Stimulated activated CD4-positive, alpha-beta T cell treated with anti-CD3 and anti-CD28 coated beads, Interleukin-1b, Interleukin-23, amount 100 ng/mL, for 1 hour (primary cell): ENCODE measurements at places on chromosomes 13 and 19.

DNA sequence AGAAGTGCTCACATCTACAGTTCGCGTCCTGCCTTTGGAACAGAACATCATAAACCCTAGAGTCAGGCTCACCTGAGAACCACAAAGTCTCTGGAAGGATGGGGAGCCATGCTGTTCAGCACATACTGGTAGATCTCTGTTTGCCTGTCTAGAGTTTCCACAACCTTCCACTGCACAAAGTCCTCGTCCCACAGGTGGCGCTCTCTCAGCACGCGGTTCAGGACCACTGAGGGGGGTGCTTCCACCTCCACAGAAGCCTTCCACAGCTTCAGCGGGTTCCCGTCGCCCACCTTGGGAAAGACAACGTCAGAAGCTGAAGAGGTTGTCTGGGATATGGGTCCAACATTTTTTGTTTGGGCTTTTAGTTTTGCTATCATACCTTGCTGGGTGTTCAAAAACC lies 93.6 kb downstream of the KL start:
- DNase-seq = no peak

DNA sequence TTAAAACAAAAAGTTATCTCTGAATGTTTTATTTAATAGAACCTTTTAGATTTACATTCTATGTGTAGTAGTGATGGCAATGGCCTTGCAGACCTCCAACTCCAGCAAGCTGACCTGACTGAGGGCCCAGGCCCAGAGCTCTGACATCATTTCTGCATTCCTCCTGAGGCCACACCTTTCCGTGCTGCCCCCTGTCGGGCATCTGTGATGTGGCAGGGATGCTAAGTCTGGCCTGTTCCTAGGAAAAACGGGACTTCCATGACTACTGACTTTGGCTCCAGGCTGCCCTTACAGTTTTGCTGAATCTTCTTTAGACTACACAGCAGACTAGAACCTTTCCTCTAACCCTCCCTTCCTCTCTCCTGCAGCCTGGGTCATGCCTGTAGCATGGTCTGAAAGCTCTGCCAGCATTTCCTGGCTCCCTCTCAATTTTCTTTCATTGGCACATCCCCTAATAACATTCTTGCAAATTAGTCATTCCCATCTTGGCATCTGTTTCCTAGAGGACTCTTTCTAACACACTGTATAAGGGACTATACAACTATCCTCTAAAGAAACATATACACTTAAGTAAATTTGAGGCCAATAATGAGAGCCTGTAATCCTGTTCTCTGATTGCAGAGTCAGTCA lies 249.1 kb downstream of the GPC5 start:
- DNase-seq = no peak

DNA sequence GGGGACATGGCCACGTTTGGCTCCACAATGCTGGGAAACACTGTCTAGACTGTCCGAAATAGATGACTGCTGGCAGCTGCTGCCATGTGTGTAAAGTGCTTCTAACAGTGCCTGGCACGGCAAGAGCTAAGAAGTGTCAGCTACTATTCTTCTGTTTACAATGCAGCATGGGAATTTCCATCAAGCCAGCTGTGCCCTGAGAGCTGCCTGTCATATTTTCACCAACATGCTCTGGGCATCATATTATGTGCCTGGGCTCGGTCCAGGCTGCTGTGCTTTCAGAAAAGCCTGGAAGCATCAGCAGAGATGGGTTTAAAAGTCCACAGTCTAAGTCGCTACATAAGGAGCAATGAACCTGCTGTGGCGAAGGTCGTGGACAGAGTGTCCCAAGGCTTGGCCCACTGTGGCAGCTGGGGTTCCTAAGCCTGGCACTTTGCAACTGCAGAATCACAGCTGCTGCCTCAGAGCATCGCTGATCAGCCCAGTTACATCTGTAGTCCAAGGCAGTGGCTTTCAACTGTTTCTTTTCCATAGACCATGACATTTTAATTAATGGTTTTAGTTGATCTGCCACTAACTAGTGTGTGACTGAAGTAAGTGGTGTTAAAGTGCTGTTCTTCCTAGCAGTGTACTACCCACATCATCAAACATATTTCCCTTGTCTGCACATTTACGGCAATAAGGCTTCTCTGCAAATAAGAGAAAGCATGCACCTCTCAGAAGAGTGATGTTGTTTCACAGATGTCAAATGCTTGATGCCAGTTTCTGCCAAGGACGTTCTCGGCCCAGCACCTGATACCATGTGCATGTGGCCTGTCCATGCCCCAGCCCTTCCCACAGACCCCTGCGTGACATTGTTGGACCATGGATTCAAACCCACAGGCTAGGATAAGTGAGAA lies 95.7 kb upstream of the C1QTNF9B start:
- no peak for DNase-seq

GRCh38 chr13:43986421-43986981 lies 106.8 kb downstream of the LACC1 start:
- DNase-seq = no peak

DNA sequence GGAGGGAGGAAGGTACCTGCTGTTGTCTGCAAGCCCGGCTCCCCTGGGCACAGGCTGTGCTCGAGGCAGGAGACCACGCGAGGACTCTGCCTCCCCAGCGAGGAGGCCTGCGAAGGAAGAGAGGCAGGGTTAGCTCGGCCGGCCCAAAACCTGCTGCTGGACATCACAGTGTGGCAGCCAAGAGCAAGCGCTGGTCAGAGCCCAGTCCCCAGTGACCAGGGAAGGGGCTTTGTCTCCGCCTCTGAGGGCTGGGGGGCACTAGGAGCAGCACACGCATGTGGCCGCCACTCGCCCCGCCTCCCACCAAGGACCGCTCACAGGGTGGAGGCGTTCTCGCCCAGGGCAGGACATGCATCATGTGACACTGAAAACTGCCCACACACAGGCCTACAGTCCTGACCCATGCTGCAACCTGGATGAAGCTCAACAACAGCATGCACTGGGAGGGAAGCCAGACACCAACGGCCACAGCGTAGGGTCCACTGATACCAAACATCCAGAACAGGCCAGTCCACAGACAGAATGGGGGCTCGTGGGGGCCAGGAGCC lies 8.5 kb downstream of the MIER2 start:
- DNase-seq = no peak

- no peak for DNase-seq
Measured at GRCh38 chr13:76887076-76887563, 915 bp upstream of the KCTD12 start.

- no peak for DNase-seq
Measured at GRCh38 chr13:92573467-92574057, 653.0 kb upstream of the GPC6 start.

DNA sequence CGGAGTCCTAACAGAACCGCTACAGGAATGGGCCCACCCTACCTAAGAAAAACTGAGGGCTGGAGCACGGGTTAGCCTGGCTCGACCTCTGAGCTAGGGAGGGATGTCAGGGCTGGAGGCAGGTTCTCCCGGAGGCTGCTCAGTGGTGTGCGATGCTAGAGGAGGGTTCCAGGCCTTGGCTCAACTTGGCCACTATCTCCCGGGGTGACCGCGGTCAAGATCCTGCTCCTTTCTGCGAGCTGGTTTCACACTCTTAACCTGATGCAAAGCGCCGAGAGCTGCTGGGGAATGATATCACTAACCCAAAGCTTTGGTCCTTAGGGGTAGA lies 301 bp downstream of the POP4 start:
- DNase-seq = no peak
